ENCODE measurements at places on chromosomes 4 and X.

DNA sequence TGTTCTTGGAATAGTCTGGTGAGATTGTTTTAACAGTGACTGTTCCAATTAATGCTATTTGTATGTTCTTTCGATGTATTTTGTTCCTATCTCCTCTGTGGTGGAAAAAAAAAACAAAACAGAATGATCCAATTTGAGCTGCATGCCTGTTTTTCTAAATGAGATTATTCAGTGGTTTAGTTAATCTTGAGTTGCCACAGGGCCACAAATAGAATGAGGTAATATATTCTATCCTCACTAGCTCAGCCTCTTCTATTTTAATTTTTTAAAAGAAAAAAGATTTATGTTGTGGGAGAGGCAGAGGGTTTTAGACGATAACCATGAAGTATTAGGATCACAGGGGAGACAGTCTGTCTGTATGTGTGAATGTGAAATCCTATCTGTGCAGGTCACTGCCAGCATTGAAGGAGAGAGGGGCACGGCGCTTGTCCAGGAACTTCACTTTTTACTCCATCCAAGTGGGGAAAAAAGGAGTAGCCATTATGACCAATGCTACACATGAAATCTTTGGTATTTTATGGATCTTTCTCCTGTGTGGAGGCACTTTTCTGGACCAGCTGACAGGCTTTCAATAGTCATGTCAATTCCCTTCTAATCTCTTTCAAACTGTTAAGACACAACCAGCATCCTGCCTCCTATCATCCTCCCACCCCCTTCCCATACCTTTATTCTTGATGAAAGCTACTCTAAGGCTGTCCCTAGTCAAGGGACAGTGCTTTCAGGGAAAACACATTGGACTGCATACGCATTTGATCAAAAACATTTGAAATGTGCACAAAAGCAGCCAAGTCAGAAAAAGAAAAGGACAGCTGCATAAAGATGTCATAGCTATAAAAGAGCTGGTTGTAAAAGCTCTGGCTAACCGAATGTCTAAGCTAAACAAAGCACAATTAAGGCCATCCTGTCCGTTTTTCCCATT lies 1063.8 kb upstream of the INTU start:
- no peak for DNase-seq

GRCh38 chrX:122739770-122740169 lies 444.3 kb upstream of the GRIA3 start:
- no peak for DNase-seq

DNA sequence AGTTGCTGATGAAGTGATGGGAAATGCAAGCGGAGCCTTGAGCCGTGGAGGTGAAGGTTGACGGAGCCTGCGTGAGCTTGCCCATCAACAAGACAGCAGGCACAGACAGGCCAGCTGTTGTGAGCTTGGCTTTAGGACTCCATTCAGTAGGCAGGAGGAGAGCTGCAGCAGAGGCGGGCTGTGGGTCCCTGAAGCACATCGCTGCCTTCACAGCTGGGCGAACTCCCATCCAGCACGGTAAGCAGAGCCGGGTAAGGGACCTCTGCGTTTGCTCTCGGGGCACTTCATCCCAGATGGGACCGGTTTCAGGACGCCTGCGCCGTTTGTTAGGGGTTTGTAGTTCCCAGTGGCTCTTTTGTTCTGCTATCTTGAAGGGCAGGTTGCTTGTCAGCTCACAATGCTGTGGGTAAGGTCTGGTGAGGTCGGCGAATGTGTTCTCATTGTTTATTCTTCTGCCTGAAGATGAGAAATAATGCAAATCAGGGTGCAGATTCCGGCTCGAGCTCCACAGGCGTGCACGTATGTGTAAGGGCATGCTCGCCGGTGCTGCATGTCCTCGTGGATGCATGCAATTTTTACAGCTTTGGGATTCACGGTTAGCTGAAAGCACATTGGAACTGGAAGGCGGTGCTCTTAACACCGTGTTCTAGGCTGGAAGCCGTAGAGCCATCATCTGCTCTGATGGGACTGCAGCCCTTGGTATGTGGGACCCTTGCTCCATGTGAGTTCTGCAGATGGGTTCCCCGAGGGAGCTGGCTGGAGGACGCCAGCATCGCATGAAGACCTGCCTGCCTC lies 54.6 kb upstream of the CLDN34 start:
- no peak for DNase-seq

- no peak for DNase-seq
Observed at GRCh38 chrX:135522132-135522530, 1.7 kb downstream of the INTS6L start.

DNA sequence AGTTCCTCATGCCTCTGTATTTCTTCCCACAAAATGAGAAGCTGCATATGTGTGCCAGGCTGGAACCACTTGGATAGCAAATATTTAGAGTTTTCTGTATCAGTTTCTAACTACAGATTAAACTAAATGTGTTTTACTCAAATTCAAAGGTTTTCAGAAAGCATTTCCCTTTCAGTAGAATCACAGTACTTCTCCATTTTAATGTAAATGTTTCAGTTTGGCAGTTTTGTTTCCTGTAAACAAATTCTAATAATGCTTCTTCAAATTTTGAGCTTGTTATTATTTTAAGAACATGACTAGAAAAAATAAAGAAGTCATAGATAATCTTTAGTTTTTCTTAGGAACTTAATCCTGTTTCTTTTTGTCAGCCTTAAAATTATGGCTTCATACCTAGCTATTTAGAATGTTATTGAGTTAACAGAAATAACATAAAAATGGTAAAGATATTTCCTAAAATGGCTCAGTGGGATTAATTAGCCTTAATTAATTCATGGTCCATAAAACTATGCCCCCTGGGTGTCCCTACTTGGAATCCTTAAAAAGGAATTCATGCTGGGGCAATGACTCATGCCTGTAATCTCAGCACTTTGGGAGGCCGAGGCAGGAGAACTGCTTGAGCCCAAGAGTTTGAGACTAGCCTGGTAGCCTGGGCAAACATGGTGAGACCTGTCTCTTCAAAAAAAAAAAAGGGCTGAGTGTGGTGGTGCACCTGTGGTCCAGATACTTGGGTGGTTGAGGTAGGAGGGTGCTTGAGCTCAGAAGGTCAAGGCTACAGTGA lies 83.8 kb upstream of the GPR34 start:
- no peak for DNase-seq

- DNase-seq: no peak
Observed at GRCh38 chr4:40909363-40909876, 159.7 kb downstream of the NSUN7 start.

- no peak for DNase-seq
Observed at GRCh38 chr4:74455361-74456055, 10.6 kb downstream of the AREG start.

- DNase-seq: no peak
Observed at GRCh38 chrX:149527705-149528104, 13.1 kb upstream of the EOLA1 start.

DNA sequence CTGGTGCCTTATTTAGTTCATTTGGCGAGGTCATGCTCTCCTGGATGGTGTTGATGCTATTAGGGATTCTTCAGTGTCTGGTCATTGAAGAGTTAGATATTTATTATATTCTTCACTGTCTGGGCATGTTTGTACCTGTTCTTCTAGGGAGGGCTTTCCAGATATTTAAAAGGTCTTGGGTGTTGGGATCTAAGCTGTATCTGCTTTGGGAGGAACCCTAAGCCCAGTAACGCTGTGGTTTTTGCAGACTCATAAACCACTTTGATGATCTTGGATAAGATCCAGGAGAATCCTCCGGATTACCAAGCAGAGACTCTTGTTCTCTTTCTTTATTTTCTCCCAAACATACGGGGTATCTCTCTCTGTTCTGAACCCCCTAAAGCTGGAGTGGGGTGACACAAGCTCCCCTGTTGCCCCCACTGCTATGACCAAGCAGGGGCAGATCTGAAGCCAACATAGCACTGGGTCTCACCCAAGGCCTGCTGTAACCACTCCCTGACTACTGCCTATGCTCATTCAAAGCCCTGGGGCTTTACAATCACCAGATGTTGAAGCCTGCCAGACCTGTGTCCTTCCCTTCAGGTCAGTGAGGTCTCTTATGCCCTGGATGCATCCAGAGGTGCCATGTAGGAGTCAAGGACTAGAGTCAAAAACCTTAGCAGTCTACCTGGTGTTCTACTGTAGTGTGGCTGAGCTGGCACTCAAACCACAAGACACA lies 187.6 kb downstream of the GUCY2F start:
- DNase-seq: no peak

- no peak for DNase-seq
Observed at GRCh38 chrX:66863721-66864120, 224.8 kb upstream of the EDA2R start.

DNA sequence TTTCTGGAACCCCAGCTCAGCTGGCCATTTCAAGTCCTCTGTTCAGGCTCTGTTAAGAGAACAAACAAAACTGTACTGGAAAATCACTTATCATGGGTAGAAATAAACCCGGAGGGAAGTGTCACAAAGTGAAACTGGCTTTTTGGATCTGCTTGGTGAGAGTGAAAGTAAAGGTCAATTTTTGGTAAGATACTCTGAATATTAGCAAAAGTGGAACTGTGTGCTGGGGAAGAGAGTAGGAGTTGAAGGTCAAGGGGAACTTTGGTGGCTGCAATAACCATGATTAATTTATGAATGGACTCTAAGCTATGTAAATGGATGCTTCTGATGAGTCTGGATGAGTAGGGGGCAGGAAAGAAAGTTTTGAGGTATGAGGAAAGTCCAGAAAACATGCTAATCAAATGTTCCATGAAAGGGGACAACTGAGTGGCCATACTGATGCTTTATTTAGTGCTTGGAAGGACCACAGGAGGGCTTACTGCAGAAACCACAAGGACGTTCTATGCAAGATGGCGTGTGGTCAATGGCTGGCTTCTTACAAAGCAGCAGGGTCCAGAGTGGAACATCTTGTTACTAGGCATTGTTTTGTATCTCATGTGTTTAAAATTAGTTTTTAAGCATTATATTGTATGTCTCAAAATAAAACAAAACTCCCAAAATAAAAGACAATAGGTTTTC lies 36.8 kb upstream of the TNIP3 start:
- DNase-seq: no peak

DNA sequence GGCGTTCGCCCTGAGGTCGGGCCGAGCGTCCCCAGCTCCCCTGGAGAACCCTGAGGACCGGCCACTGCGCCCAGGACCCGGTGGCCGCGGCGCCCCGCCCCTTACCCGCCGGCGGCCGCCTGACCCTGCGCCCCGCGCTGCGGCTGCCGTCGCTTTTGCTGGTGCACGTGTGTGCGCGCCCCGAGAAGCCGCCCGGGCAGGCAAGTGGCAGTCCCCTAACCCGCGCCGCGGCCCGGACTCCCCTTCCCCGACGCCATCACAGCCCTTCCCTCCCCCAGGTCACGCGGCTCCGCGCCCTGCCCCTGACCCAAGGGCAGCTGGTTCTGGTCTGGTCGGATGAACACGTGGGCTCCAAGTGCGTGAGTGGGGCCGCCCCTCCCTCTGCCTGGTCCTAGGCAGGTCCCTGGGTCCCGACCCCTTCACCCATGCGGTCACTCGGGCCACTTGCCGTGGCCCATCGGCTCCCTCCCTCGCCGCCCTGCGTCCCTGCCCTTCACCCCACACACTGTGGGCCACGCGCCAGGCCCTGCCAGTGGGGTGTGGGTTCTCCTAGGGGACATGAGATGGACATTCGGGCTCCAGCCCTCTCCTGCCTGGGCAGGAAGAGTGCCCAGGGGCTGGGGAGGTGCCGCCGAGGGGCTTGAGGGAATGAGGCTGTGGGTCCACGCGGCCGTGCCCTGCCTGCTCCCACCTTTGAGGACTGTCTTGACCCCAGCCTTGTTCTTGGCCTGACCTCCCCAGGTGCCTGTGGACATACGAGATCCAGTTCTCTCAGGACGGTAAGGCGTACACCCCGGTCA lies 8.0 kb upstream of the FGFRL1 start:
- no peak for DNase-seq

DNA sequence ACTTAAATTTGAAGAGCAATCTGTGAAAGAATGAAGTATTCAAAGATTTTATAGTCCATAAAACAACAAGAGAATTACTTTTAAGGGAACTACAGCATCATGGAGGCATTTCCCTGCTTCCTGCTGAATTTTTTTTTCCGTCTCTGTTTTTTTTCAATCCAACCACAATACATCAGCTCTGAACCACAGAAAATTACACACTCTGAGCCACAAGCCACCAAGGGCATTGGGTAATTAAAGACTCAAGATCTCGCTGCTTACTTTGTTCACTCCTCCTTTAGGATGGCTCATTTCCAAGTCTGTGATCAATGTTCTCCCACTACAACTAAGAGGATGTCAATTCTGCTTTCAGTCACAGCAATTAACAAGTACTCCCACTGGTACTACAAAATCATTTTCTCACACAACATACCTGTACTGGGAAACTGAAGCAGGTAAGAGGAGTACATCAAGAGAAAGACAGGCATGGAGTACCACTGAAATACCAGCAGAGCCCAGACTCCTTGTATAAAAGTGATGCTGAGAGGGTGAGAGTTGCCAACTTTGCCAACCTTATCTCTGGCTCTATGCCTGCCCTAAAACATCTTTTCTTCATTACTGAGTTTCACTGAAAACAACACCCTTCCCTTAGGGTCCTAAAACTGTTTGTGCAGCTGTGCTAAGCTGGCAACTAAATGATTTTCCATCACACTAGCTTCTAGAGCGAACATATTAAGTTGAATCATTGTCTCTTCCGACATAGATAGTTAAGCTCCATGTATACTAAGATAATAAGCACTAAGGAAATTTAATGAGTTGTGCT lies 105.8 kb upstream of the MAGEB18 start:
- DNase-seq: no peak

GRCh38 chr4:17077105-17077504 lies 178.7 kb upstream of the LDB2 start:
- DNase-seq: no peak

DNA sequence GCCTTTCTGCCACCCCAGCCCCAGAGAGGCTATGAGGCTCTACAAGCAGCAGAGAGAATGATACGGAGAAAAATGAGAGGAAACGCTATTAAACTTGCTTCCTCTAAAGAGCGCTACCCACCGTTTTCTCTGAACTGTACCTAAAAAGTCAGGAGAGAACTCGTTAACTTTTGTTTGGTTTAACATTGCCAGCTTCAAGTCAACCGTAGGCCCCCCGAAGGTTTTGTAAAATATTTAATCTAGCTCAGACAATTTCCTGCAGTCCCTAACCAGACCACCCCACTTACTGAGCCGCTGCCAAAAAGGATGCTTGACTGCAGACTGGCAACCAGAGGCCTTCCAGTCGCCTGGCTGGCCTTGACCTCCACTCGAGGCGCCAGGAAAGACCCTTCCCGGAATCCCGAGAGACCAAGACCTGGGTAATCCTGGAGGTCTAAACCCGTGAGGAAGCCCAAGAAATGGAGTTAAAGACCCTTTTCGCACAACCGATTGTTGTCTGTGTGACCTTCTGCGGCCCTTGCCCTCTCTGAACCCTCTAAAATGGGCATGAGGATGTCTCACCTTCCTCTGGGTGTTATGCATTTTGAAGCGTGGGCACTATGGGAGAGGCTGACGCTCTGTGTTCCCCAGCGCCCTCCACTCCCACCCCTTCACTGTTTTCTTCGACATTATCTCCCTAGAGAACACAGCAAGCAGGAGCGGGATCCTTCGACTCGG lies 86.3 kb downstream of the BCOR start:
- no peak for DNase-seq
